ENCODE measurements at places on chromosomes 2 and 18.

- DNase-seq, result no peak
Observed at GRCh38 chr2:232478571-232479340, 8.9 kb downstream of the ECEL1 start.

DNA sequence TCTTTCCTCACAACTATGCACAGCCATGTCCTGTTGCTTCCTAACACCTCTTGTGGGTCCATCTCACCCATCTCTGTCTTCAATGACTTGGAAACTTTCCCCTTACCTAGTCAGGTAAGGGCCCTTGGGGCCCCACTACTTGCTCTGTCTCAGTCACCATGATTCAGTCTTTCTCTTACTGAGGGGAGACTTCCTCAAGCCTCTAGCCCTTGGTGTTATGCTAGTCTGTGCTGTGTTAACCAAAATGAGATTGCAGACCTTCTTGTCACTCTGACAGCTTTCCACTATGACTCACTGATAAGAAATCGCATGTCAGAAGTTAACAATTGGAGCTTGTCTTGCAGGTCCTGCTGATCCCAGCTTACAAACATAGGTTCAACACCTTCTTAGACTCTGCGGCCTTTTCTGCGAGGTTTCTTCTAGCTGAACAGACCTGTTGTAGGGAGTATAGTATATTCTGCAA is 65.3 kb downstream of the WDR75 start:
- DNase-seq, result no peak

- DNase-seq, result no peak
Observed at GRCh38 chr18:46148810-46149209, 44.6 kb downstream of the HAUS1 start.

- DNase-seq, result no peak
Observed at GRCh38 chr2:198973181-198973580, 484.6 kb downstream of the SATB2 start.

DNA sequence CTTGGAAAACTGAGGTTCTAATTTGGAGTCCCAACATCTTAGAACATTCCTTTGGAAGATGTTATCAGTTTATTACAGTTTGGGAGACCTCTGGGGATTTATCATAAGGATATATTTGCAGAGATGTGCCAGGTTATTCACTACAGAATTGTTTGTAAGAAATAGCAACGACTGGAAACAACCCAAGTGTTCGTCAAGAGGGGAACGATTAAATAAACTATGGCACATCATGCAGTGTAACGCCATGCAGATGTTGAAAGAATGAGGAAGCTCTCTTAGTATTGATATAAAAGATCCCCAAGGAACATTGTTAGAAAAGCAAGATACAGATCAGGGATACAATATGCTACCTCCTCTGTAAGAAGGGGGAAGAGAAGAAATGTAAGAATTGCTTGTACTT is 210.6 kb downstream of the TMEM247 start:
- no peak for DNase-seq

- no peak for DNase-seq
Observed at GRCh38 chr18:79912409-79912991, 39.0 kb downstream of the SLC66A2 start.

Data from stimulated activated CD8-positive, alpha-beta memory T cell treated with anti-CD3 and anti-CD28 coated beads, Interleukin-7, amount 100 ng/mL, for 1 hour (primary cell).